ENCODE measurements at places on chromosomes 4 and X.

DNA sequence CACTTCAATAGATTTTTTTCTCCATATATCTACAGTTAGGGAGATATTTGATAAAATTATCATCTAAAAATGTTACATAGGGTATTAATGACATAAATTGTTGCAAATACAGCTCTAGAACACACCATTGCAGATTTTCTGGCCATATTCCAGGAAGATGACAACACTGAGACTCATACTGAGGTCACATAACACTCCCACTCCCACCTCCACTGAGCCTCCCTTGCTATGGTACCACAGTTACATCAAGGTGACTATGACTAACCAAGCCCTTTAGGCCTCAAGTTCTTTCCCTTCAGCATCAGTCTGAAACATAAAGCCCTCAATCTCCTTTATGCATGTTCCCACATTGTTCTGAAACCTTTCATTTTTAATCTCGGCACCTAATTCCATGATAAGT, 932.0 kb upstream of the IGFBP7 start:
- DNase-seq: no peak

- DNase-seq: no peak
Observed at GRCh38 chr4:119858176-119858575, 208.5 kb downstream of the MAD2L1 start.

DNA sequence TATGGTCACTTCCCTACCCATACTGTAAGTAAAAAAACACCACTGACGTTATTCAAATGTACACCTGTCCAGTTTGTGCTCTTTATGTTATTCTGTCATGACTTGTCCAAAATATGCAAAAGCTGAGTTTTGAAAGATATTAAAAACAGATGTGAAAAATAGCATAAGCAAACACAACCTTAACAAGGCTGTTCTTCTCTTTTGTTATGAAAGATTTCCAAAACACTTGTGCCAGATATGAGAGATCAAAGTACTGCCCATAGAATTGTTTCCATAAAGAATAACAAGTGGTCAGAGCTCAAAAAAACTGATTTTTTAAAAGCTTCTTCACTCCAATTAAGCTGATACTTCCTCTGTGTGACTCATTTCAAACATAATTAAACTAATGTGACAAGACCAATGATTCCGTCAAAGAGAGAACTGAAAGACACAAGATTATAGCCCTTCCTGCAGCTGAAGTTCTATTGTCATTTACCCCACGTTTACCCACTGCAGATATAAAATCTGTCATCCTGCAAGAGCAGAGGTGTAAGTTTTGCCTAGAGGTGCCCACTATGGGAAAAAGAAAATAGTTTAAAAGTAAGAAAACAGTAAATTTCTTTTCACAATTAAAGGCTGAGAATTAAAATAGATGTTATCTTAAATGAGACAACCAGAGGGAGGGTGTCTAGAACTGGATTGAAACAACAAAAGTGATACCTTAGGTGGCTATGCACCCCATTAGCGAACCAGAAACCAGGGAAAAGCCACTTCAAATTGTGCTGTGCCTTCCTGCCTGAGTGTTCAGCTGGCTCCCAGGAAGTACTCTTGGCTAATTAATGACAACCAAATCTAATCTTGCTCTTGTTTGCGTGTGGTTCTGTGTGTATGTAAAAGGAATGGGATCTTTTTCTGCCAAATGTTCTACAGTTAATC, 30.1 kb downstream of the RASSF6 start:
- no peak for DNase-seq

DNA sequence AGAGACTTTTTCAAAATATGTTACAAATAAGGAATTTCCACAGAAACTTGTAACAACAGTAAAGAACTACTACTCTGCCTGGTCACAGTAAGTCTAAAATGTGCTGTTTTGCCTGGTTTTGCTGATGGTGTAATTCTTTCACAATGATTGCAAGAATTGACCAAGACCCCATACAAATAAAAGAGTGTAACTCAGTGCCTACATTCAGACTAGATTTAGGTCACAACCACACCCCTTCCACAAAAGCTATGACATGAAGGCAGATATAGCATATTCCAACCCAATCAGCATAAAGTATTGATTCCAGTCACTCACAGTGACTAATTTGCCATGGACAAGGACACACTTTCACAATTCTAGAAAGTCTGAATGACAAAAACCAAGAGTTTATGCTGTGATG, 53.7 kb upstream of the TMPRSS11F start:
- no peak for DNase-seq

GRCh38 chrX:24131476-24131875, 18.1 kb upstream of the ZFX start:
- no peak for DNase-seq

- peak; percentile 45 for DNase-seq
Observed at GRCh38 chrX:133674726-133675470, 259.6 kb upstream of the GPC4 start.

- no peak for DNase-seq
Observed at GRCh38 chrX:25005382-25006185, 10.2 kb downstream of the ARX start.

- DNase-seq: no peak
Observed at GRCh38 chr4:46277165-46277951, 112.6 kb downstream of the GABRA2 start.

- DNase-seq: no peak
Observed at GRCh38 chr4:62495032-62495431, 1294.9 kb downstream of the ADGRL3 start.

- DNase-seq: no peak
Observed at GRCh38 chr4:140556372-140557085, 12.2 kb downstream of the UCP1 start.

DNA sequence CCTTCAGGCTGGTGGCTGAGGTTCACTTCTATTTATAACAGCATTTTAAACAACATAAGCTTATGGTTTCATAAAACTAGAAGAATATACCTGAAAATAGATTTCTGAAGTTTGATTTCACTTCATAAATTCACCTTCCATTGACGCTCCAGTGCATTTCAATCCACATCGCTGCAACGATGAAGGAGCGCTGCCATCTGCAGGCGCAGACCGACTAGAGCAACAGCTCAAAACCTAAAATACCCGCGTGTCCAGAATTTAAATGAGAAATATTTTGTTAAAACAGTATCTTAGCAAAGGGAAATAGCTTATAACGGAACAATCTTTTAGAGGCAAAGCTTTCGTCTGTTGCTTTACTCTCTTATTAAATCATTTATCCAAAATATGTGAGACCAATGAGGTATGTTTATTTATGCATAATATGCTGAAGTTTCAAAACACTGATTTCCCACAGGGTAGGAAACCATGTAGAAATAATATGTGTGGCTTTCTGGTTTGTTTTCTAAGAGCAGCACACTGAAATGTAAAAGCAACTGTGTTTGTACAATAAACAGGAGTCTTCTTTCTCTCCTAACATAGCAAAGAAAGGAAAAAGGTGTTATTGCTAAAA, 816.4 kb upstream of the FRG1 start:
- DNase-seq: no peak

DNA sequence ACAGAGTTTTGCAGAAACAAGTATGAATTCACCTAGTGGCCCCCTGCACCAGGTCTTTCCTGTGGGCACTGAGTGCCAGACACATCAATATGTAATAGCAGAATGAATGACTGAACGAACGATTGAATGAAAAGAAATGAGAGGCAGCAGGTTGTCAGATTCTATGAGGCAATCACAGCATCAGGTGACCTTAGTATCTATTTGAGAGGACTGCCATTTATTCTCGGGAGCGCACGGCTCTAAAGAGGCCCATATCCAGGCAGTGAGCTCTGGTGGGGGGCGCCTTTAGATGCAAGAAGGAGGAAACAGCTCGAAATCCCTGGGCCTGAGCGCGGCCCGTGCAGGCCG, 528 bp upstream of the SLC25A4 start:
- DNase-seq: no peak

DNA sequence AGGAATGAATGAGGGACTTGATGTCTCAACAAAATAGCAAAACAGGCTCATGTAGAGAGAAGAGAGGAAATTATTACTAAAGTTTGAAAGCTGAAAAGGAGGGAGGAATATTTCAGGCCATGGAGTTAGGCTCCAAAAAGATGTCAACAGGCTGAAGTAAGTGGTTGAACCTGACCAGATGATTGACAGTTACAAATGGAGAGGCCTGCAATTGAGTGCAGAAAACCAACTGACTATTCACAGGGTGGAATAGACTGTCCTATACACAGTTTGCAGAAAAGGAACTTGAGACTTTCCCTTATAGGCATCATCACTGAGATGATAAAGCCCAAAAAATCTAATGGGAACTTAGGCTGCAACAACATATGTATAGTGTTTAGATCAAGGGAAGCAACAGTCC, 233.3 kb downstream of the AR start:
- no peak for DNase-seq

DNA sequence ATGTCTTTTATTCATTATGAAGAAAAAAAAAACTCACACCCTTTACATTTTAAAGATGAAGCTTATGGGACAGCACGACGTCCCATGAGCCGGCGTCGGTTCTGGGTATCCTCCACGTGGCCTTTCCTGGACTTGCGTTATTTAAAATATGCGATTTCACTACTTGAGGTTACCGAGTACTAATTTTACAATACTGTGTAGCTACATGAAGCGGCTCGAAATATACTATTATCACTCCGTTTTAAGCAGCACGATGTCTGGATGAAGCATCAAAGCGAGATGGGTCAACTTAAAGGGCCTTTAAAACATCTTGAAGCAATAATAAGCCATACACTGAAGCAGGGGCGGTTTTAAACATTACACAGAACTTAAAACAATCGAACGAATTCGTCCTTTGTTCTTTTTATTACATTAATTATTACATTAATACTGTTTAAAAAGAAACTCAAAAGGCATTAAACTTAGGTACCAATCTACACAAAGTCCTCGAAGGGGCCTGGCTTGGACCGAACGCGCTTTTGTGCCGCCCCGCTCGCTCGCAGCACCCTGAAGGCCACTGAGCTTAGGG, 1.4 kb upstream of the KLF3 start:
- DNase-seq: no peak

DNA sequence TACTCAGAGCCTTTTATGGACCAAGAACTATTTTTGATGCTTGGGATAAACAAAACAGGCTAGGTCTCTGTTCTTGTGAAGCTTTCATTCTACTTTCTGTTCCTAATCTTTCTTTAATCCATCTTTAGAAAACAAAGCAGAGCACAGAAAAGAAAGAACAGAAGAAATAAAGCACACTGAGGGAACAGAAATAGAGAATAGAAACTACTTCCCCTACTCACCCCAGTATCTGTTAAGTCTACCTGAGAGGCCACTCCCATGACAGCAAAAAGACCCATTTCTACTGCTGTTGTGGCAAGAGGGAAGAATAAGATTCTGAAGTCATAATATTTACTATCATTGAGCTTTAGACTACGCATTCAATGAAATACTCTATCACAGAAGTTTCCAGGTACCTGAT, 9.2 kb downstream of the RFC1 start:
- DNase-seq: no peak

DNA sequence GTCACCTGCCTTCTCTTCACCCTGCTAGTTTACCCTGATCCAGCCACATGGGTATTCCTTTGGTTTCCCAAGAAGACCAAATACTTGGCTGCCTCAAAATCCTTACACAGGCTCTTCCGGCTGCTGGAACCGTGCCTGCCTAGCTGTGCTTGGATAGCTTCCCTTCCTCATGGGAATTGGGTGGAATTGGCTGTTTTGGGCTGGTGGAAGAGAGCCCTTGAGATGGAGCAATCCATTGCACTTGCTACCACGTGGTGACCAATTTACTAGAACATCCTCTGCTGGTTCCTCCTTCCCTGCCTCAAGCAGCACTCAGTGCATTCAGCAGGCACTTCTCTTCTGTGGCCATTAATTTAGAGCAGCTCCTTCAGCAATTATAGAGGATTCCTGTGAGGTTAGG, 119.3 kb upstream of the AP1S2 start:
- DNase-seq: no peak

- DNase-seq: no peak
Observed at GRCh38 chr4:85423431-85423830, 51.5 kb upstream of the ARHGAP24 start.

DNA sequence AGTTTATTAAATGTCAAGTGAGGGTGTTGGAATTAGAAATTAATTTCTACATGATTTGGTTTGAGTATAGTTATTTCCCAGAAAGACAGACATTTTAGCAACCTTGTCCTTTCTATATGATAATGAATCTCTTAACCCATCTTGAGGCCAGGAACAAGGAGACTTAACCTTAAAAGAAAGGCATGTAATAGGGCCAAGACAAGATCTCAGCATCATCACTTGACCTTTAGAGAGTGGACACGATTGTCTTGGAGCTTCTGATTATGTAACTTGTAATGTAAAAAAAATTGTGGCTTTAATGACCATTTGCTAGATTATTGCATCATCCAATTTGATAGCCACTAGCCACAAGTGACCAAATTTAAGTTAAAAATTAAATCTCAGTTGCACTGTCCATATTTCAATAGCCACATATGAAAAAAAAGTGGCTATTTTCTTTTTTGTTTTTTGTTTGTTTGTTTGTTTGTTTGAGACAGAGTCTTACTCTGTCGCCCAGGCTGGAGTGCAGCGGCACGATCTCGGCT, 13.5 kb upstream of the FOXO4 start:
- no peak for DNase-seq

DNA sequence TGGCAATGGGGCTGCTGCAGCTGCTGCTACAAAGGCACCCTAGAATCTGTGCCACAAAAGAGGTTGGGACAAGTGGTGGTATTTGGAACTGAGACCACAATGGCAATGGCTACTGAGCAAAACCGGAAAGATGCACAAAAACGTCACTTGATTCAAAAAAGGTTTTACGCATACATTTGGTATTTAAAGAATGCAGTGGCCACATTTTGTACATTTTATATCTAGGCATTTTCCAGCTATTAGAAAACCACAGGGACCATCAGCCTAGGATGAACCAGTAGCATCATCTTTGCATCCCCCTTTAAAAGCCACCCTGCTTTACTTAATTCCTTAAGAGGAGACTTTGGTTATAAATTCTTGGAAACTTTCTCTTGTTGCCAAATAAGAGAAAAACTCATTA, 104.8 kb upstream of the CXCL13 start:
- no peak for DNase-seq

DNA sequence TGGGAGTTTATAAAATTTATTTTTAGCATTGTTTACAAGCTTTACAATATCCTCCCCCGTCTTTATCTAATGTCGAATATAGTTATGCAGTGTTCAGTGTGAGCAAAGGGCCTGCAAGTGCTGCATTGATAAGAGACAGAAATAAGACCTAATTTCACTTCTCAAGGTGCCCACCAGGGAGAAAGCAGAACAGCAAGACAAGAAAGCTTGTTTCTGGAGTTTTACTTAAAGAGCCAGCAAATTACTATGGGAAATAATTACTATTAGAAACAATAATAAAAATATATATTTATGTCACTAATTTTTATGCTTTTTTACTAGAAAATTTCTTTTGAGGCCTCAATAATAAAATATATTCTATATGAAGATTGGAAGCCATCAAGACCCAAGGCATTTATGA, 2677.7 kb downstream of the ARAP2 start:
- no peak for DNase-seq

- DNase-seq: no peak
Observed at GRCh38 chr4:42488554-42488953, 91.3 kb downstream of the SHISA3 start.

DNA sequence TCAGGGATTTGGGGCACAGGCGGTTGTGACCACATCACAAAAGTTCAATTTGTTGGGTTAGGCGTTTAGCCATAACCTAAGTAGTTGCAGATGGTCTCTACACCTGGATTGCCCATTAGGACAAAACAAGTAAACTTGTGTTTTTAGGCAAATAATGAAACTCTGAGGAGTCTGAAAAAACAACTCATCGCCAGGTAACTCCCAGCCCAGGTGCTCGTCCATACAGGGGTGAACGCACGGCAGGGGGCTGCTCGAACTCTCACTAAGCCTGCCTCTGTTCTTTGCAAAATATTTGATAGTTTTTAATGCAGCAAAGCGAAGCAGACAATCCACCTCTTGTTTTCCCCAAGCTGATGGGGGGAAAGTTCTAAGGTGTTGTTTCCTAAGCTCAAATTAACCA, 559 bp upstream of the RHOH start:
- no peak for DNase-seq
